Activated T-cell treated with anti-CD3 and anti-CD28 coated beads, Interleukin-2, amount 50 U/mL, for 72 hours (primary cell): ENCODE measurements at places on chromosomes 2 and 18.

DNA sequence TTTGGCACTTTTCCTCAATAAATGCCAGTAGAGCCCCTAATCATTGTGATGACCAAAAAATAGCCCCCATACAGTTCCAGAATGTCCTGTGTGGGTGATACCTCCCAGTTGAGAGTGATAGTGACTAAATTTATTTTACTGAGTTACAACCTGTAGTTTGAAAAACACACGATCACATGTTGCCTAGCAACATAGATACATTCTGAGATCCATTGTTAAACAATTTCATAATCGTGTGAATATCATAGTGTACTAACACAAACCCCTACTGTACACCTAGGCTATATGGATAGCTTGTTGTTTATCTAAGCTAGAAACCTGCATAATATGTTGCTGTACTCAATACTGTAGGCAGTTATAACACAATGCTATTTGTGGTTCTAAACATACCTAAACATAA is 30.6 kb downstream of the KCMF1 start:
- no peak for DNase-seq

- no peak for DNase-seq
Measured at GRCh38 chr18:27728659-27729058, 448.3 kb downstream of the CDH2 start.

DNA sequence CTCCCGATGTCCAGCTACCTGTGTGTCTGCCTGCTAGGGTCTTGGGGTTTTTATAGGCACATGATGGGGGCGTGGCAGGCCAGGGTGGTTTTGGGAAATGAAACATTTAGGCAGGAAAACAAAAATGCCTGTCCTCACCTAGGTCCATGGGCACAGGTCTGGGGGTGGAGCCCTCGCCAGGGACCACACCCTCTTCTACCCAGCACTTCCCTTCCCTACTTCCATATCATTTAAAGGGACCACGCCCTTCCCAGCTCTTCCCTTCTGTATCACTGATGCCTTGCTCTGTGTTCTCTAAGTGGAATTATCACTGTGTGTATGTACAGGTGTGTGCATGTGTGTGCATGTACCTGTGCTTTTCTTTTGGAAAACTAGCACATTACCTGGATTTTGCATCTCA is 6.3 kb downstream of the UGT1A1 start:
- no peak for DNase-seq

- DNase-seq: no peak
Measured at GRCh38 chr2:86150502-86150901, 44.5 kb downstream of the PTCD3 start.

- DNase-seq: no peak
Measured at GRCh38 chr18:74733598-74733997, 135.9 kb downstream of the ZNF407 start.

DNA sequence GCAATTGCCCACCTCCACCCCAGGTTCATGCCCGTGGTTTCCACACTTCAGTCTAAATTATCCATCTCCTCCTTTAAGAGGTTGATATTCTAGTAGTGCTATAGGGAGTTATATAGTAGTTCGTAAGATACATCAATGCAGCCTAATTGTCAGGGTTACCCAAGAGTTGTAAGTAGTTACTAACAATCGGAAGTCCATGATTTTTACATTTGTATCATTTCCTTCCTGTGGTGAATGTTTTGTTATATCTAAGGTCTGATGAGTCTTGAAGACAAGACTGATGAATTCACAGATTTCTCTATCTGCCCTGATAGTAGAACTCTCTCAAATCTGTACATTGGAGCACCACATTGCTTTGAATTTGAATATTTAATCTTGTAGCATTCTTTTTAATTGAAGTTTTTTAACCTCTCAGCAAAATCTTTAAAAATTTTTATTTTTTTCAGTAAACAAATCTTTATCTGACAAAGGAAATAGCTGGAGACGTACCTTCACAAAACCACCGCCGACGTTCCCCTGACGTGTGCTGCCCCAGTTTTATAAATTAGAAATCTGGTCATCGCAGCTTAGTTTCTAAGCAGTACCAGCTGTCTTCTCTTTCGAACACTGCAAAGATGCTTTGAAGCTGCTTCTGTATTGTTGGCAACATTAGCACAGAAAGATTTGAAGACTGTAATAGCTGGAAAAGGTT is 264.5 kb downstream of the SOCS6 start:
- no peak for DNase-seq

GRCh38 chr2:176493909-176494308 is 224.7 kb downstream of the MTX2 start:
- no peak for DNase-seq

DNA sequence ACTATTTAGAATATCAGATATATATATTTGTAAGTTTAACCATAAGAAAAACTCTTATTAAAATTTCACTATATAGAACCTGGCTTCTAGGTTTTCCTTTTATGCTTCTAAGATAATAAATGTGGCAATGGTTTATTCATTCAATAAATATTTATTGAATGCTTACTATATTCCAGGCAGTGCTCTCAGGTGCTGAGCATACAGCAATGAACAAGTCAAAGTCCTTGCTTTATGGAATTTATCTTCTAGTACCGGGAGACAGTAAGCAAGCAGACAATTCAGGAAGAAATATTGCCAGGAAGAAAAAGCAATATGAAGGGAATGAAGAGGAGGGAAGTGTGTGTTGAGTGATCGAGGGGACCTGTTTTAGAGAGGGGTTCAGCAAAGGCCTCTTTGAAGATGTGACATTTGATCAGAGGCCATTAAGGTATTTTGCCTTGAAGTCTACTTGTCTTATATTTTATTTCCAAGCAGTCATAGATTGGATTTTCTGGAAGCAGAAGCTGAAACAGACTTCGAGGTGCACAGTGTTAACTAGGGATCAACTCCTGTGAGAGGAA is 94.5 kb upstream of the LYPD6 start:
- DNase-seq: no peak

DNA sequence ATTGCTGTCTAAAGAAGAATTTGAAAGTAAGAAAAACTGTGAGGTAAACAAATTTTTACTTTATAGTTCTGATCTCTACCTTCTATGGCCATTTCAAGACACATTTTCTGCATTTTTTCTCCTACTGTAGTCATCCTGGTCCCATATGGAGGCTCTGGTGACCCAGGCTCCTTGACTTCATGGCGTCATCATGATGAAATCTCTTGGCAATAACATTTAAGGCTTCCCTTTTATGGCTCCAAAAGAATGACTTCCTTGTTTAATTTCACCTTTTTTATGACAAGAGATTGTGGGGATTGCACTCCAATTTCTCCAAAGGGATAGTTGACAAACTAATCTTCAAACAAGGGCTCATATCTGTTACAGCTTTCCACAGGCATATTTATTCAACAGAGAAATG is 143.0 kb upstream of the SCN7A start:
- DNase-seq: no peak

GRCh38 chr2:73896362-73897239 is 3.8 kb downstream of the ACTG2 start:
- DNase-seq: peak; percentile 72

DNA sequence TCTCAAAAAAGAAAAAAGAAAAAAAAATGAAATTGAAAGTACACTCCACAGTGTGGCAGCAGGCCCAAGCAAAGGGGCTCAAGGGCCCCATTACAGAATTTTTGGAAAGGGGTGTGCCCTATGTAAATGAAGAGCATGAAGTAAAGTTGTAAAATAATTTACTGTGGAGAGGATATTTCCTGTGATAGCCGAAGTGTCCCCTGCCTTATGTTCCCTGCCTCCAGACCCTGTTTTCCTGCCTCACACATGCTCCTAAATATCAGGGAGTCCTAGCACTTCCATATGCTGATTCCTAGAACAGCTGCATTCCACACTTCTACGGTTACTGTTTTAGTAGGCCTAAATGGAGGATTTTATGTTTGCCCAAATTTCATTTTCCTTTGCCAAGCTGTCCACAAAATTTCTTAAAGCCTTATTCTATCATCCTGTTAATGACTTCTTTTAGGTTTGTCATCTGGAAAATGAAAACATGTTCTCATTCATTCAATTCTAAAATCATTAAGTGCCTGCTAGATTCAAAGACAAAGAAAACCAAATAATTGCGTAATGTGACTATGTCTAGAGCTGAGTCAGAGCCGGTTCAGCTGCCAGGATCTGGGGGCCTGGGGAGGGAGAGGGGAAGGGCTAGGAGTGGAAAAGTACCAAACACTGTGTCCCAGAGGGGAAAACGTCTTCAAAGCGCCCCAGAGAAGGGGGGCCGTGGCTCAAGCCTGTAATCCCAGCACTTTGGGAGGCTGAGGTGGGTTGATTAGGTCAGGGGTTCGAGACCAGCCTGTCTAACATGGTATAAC is 25.9 kb upstream of the IMPA2 start:
- no peak for DNase-seq

DNA sequence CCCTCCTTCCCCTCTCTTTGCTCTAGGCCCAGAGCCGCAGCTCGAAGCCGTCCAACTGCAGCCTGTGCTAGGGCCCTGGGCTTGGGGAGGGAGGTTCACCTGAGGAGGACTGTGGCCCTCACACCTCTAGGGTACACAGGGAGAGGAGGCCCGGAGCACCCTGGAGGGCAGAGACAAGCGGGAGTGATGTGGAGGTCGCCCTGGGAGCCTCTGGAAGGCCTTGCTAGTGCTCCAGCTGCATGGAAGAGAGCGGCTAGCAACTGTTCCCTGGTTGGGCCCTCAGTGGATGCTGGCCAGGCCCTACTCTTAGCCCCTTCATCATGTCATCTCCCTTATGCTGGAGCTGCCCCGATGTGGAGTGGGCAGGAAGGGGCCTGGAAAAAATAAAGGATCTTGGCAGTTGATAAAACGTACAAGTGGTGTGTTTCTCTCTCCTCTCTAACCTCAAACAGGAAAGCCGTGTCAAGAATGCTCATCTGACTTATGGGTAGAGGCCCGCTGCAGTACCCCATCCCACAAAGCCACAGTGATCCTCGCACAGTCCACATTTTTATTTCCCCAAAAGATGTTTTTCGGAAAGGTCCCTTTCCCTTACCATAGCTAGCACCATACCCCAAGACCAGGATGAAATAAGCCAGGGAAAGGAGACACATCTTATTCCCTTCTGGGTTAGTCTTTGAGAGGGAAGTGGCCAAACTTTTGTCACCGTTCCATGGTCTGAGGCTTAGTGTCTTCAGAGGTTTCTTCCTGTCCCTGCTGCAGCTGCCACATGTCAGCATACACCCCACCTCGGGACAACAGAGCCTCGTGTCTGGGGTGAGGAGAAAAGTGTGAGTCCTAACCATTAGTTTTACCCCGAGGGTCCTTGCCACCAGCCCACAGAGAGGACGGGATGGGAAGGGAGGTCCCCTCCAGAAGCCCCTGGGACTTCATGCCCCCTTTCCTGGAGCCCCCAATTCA is 2.9 kb downstream of the ZFAND2B start:
- no peak for DNase-seq
